Karpas-422 (cell line): ENCODE measurements at places on chromosomes 5 and 9.

DNA sequence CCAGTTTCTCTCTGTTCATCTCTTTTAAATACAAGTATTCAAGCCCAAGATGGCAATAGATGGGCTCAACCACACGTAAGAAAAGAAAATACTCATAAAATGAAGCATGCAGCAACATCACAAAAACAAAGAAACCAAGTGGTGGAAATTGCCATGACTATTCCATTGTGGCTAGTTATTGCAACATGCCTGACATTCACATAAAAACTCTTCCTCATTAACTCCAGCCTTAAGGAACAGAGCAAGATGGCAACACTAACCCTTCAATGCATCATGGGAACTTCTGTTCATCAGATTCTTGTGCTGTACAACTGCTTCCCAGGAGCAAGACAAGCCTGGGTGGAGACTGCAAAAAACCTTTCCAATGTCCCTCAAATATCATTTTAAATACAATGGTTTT, 1.4 kb upstream of the GLIS3 start:
- DNase-seq = no peak

- no peak for DNase-seq
Observed at GRCh38 chr9:94593459-94594345, at the start of gene FBP2. TSS of gene FBP2 (minus strand) at chr9:94593824. CDS start at chr9:94593726, 98 bp downstream.

- peak; percentile 79 for DNase-seq
Observed at GRCh38 chr5:170263906-170264305, 31.1 kb downstream of the C5orf58 start.

DNA sequence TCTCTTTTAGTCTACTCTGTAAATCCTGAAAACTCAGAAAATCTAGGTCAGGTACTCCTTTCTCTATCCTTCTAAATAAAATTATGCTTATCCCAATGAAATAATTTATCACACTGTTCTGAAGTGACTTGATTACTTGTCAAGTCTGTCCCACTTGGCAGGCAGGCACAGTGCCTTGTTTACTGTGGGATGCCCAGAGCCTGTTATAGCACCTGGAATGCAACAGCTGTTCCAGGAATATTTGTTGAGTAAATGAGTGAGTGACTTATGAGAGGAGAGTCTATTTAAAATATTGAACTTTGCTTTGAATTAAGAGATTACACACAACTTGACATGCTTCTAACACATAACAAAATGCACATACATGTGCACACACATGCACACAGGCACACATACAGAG, 130.0 kb downstream of the MPDZ start:
- DNase-seq = no peak

DNA sequence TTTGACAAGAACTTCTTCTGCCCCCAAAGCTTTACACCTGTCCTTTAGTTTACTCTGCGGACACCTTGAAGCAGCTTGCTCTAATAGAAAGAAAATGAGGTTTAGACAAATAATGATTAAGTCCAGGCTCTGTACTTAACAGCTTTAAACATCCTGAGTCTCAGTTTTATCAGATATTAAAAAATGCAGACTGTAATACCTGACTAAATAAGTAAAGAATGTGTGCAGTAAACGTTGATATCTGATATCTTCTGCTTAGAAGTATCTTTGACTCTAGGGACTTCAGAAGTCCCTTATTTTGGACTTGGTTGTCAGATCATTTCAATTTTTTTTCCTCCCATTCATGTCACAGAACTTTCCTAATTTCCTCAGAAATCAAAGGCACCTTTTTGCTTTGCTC, 1060.4 kb downstream of the CDH12 start:
- no peak for DNase-seq

- DNase-seq = peak; percentile 90
Observed at GRCh38 chr5:142014911-142015584, 2.2 kb upstream of the GNPDA1 start.

GRCh38 chr5:168809218-168809617, 230.1 kb upstream of the PANK3 start:
- no peak for DNase-seq
